ENCODE measurements at places on chromosomes 1 and 21.
A peak's percentile ranks its signal among the peaks of the same experiment; 100 is the strongest.

DNA sequence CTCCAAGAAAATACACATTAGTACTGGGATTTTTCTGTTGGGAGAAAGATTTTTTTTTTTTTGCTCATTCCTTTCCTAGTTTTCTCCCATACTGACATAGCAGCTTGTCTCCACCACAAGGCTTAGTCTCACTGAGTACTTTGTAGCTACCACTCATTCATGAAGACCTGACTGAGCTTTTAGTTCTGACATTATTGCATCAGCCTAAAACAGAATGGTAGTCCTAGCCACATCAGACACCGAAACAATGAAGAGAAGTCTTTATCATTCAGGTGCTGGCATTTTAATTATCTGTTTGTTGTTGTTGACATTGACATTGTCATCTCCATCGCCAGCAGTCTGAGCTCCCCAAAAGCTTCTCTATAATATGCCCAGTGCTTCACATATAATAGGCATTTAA, 21.1 kb upstream of the C1orf21 start:
- DNase-seq, result no peak
- no peaks in the 10 kb centered on the region for H3K27me3 ChIP-seq
- H3K4me1 ChIP-seq, result 0 out of 2 replicates have a peak, but pooled peaks cover 5% of the 10 kb centered on the region
- H3K27ac ChIP-seq, result no peak overlapping the region
- H3K36me3 ChIP-seq, result no peaks in the 10 kb centered on the region

DNA sequence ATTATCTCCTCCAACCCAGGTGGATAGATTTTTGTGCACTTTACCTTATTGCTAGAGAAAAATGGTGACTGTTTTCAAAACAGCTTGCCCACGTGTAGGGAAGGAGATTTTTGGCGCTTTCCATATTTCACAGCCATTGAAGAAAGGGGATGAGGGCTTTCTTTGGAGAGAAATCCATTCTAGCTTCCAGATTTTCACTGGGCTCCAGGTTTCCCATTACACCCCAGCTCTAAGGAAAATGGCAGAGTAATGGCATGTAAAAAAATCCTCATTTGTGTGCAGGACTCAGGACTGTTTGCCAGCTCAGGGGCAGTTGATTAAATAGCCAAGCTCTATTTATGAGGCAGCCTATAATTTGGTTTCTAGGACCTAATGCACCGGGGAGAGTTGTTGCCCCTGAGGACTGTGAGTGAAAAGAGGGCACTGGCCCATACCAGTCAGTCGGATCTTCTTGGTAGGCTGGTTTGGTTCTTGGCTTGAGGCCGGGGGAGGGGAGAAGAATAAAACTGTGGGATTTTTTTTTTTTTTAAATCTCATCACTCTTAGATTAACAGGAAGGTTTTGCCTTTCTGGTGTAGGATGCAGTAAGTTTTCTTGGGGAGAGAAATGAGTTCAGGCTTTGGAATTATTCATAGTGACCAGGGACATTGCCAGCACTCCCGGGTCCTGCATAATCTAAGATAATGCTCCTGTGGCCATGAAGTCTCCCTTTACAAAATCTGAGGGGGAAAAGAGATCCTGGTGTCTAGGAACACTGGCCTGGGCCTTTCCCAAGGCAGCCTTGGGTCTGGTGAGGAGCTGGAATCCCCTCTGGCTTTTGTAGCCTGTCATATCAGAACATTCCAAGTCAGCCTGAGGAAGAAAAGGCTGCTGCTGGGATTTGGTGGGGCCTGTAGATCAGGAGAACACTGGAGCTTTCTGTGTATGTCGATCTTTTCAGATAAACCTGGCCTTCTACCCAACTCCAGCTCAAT, 1.9 kb upstream of the ARID1A start:
- peaks cover 13% of the 10 kb centered on the region for H3K27me3 ChIP-seq
- H3K4me1 ChIP-seq, result peaks cover 27% of the 10 kb centered on the region
- H3K27ac ChIP-seq, result peak overlapping the region; percentile 40

DNA sequence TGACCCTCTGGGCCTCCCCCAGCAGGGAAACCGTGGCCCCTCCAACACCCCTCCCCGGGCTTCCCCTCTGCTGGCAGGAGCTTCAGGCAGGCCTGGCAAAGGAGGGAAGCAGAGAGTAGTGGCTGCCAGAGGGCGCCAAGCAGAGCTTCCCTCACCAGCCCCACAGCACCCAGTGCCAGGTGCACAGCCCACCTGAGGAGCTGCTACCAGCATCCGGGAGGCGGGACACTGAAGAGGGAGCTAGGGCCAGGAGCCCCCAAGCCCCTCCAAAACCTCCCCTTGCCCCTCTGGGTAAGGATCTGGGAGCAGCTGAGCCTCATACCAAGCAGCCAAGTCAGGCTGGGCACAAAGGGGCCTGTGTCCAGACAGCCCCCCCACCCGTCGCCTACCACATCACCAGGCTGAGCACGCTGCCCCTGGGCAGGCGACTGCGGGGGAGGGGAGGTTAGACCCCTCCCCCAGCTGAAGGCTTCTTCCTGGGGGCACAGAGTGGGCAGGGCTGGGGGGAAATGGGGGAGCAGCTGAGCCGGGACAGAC, 19.6 kb downstream of the CCDC24 start:
- H3K27me3 ChIP-seq, result no peaks in the 10 kb centered on the region
- DNase-seq, result no peak
- no peak overlapping the region for H3K27ac ChIP-seq
- no peaks in the 10 kb centered on the region for H3K4me1 ChIP-seq
- H3K36me3 ChIP-seq, result no peaks in the 10 kb centered on the region
- H3K4me3 ChIP-seq, result no peak overlapping the region

GRCh38 chr1:15051882-15052528, 101.5 kb upstream of the TMEM51 start:
- no peaks in the 10 kb centered on the region for H3K36me3 ChIP-seq
- no peak for DNase-seq
- H3K4me1 ChIP-seq, result peaks cover 11% of the 10 kb centered on the region
- no peak overlapping the region for H3K4me3 ChIP-seq
- H3K27ac ChIP-seq, result no peak overlapping the region
- H3K27me3 ChIP-seq, result no peaks in the 10 kb centered on the region

GRCh38 chr1:231720652-231721325, 94.2 kb downstream of the DISC1 start:
- no peak for DNase-seq
- no peak overlapping the region for H3K4me3 ChIP-seq
- H3K4me1 ChIP-seq, result no peaks in the 10 kb centered on the region

DNA sequence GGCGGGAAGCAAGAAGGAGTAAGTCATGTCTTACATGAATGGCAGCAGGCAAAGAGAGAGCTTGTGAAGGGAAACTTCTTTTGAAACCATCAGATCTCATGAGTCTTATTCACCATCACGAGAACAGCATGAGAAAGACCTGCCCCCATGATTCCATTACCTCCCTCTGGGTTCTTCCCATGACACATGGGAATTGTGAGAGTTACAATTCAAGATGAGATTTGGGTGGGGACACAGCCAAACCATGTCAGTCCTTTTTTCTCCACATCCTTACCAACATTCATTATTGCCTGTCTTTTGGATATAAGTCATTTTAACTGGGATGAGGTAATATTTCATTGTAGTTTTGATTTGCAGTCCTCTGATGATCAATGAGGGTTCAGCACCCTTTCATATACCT, 81.0 kb downstream of the DIRAS3 start:
- H3K4me1 ChIP-seq, result no peaks in the 10 kb centered on the region
- DNase-seq, result no peak
- H3K27me3 ChIP-seq, result no peaks in the 10 kb centered on the region
- H3K36me3 ChIP-seq, result no peaks in the 10 kb centered on the region
- no peak overlapping the region for H3K27ac ChIP-seq

- peaks cover 32% of the 10 kb centered on the region for H3K4me1 ChIP-seq
- peak; percentile 73 for DNase-seq
- no peak overlapping the region for H3K4me3 ChIP-seq
- no peaks in the 10 kb centered on the region for H3K36me3 ChIP-seq
- H3K27ac ChIP-seq, result no peak overlapping the region
Observed at GRCh38 chr1:31376375-31377134, 3.7 kb upstream of the FABP3 start.

- H3K36me3 ChIP-seq, result no peaks in the 10 kb centered on the region
- no peak overlapping the region for H3K27ac ChIP-seq
- H3K4me1 ChIP-seq, result no peaks in the 10 kb centered on the region
- H3K27me3 ChIP-seq, result no peaks in the 10 kb centered on the region
Observed at GRCh38 chr1:188642704-188643103, 1814.0 kb downstream of the PLA2G4A start.

GRCh38 chr1:8047112-8047511, 21.0 kb upstream of the ERRFI1 start:
- no peaks in the 10 kb centered on the region for H3K27me3 ChIP-seq
- no peak overlapping the region for H3K4me3 ChIP-seq
- DNase-seq, result no peak
- no peaks in the 10 kb centered on the region for H3K36me3 ChIP-seq
- no peaks in the 10 kb centered on the region for H3K4me1 ChIP-seq
- H3K27ac ChIP-seq, result no peak overlapping the region

Data from GM23338 (cell line).